Liver (tissue), 10 donors: ENCODE measurements at places on chromosomes 12 and 14. TPM values are rescaled to one million over a fixed set of nuclear protein-coding genes. Genes with fewer than 3 reads are reported as not detected.

Gene C1QL4
- not detected for polyA plus RNA-seq

Gene GLS2
- polyA plus RNA-seq, result 28.0 TPM

Gene ALDH2
- polyA plus RNA-seq, result 813 TPM

Gene GALNT6
- polyA plus RNA-seq, result 0.80 TPM

Gene CLECL1
- polyA plus RNA-seq, result 0.36 TPM

Gene OVCH1
- not detected for polyA plus RNA-seq

Gene TAS2R14
- polyA plus RNA-seq, result 0.16 TPM

Gene AP4S1
- polyA plus RNA-seq, result 1.3 TPM

Gene NGB
- polyA plus RNA-seq, result not detected

Gene ATL1
- 0.17 TPM for polyA plus RNA-seq

Gene ALDH1L2
- 0.03 TPM for polyA plus RNA-seq

Gene CIROP
- not detected for polyA plus RNA-seq

Gene RTL1
- 0.04 TPM for polyA plus RNA-seq

Gene LRP1-AS
- not detected for polyA plus RNA-seq

Gene TAS2R46
- not detected for polyA plus RNA-seq

Gene NR4A1
- 5.8 TPM for polyA plus RNA-seq

Gene KRT77
- polyA plus RNA-seq, result not detected

Gene TIMELESS
- polyA plus RNA-seq, result 5.1 TPM

Gene SLC39A5
- 125 TPM for polyA plus RNA-seq

Gene TMEM119
- 0.14 TPM for polyA plus RNA-seq

Gene LTBR
- polyA plus RNA-seq, result 84.1 TPM

Gene PTPRB
- polyA plus RNA-seq, result 7.8 TPM

Gene RDH16
- 251 TPM for polyA plus RNA-seq

Gene OR4E2
- polyA plus RNA-seq, result not detected

Gene TAS2R13
- 0.10 TPM for polyA plus RNA-seq

Gene ACOT6
- 1.1 TPM for polyA plus RNA-seq

Gene ANKS1B
- 0.39 TPM for polyA plus RNA-seq

Gene RBP5
- 80.2 TPM for polyA plus RNA-seq

Gene PTGDR
- 0.14 TPM for polyA plus RNA-seq

Gene ASCL1
- 0.06 TPM for polyA plus RNA-seq

Gene ERBB3
- polyA plus RNA-seq, result 34.2 TPM

Gene MSI1
- polyA plus RNA-seq, result 0.13 TPM

Gene C14orf39
- not detected for polyA plus RNA-seq

Gene SRRM4
- polyA plus RNA-seq, result not detected

Gene AGAP2
- polyA plus RNA-seq, result 0.28 TPM

Gene AKAP6
- polyA plus RNA-seq, result 1.7 TPM

Gene PLEKHG7
- polyA plus RNA-seq, result 0.08 TPM

Gene RPGRIP1
- 0.27 TPM for polyA plus RNA-seq

Gene RPS6KL1
- polyA plus RNA-seq, result 1.9 TPM

Gene WSCD2
- 0.05 TPM for polyA plus RNA-seq

Gene ASB2
- polyA plus RNA-seq, result 0.18 TPM

Gene LRIG3
- polyA plus RNA-seq, result 2.9 TPM

Gene CFAP73
- polyA plus RNA-seq, result 0.18 TPM

Gene DLK1
- 0.42 TPM for polyA plus RNA-seq

Gene HOXC12
- polyA plus RNA-seq, result not detected

Gene INHBC
- 134 TPM for polyA plus RNA-seq
